Effector CD8-positive, alpha-beta T cell (primary cell): ENCODE measurements at places on chromosomes 5 and 9.

- DNase-seq: no peak
These were observed 41.5 kb downstream of the FOXI1 start for GRCh38 chr5:170147051-170147752.

DNA sequence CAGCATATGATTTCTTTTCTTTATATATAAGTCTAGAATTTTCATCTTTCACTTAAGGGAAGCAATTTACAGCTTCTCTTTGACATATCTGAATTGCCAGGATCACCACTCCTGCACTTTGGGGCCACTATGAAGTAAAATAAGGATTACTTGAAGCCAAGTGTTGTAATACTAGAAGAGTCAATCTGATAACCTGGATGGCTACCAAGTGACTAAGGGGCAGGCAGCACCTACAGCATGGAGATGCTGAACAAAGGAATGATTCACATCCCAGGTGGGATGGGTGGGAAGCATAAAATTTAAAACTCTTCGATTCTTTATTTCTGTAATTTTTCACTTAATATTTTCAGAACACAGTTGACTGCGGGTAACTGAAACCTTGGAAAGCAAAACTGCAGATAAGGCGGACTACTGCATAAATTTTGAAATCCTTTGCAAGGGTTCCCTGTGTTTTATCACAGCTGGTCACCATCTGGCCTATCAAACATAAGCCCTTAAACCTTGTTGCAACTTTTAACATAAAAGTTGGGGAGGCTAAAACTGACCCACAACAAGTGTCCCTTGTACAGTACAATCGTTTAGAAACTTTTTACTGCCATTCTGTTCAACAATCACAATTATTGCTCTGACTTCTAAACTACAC, 31.2 kb downstream of the NR3C1 start:
- DNase-seq: no peak

- DNase-seq: no peak
These were observed 2.9 kb downstream of the NDUFS6 start for GRCh38 chr5:1804001-1804690.

DNA sequence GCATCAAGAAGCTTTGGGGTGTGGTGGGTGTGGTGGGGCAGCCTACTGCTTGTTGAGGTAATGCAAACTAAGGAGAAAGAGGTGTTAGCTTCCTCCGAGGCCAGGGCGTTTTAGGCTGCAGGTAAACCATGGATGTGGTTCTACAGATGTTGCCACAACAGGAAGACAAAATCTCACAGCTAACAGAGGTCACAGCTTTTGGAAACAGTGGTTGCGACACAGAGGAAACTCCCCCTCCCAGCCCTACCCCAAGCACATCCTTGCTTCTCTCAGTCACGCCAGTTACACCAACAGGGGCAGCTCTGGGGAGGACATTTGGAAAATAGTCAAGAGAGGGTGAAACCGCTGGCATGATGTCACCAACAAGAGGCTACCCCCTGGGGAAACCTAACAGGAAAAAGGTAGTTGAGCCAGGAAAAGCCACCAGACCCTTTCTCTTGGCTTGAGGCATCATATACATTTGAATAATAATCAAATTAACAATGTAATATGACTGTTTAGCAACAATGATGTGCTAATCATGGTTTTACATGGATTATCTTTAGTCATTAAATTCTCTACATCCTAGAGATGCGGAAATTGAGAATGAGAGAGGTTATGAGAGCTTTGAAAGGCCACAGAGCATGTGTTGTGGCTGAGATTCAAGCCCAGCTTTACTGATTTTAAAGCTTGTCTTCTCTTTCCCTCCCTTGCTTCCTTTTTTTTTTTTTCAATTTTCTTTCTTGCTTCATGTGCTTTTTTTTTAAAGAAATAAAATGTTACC, 82.2 kb upstream of the IL12B start:
- DNase-seq: peak; percentile 16

- DNase-seq: no peak
These were observed 15.7 kb downstream of the SEMA4D start for GRCh38 chr9:89482056-89482851.

DNA sequence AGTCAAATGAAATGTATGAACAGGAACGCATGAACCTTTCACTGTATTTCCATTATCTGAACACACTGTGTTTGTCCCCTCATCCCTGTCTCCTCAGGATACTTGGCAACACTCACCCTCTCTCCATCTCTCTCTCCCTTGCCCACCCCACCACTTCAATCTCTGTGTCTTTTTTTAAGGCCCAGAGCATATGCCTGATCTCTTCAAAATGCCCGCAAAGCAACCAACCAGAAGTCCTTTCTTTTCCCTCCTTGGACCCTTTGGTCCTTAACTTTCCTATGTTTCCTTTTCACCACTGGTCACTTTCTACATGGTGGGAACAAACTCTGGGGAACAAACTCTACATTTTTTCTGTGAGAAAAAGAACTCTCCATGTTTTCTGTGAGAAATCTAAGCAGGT, 3.2 kb upstream of the IRF1 start:
- no peak for DNase-seq

GRCh38 chr9:4967523-4967922, 17.5 kb upstream of the JAK2 start:
- DNase-seq: no peak

GRCh38 chr5:57082441-57083067, 91.3 kb upstream of the GPBP1 start:
- no peak for DNase-seq

- DNase-seq: no peak
These were observed 4.3 kb upstream of the AHRR start for GRCh38 chr5:317086-317811.

DNA sequence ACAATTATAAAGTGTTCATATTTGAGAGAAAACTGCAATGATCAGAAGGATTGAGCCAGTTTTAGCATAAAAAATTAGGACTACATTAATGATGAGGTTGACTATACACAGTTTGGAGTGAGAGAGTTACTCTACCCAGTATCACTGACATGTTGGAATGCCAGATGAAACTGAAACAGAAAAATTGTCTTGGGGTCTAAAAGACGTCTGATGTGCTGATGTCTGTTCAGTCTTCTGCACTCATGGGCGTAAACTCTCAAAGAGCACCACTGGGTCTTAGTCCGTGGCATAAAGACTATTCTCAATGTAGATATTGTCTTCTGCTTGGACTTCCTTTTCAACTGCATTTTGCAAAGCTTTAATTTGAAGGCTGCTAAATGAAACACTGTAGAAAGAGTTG, 29.5 kb downstream of the HAVCR1 start:
- DNase-seq: no peak

DNA sequence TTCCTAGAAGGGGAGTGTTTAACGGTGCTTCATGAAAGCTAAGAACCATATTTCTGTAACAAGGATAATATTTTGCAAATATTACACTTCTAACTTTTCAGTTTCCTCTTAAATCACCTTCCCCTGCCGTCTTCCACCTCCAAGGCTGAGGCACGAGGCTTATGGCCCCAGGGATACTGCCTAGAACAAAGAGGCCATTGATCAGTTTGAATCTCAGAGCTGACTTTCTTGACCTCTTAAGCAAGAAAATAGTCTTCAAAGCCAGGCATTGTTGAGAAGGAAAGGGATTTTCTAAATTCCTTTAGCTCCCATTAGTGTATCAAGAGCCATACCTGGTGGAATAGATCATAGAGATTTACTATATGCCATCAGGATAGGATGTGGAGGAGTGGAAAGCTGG, 566.2 kb downstream of the BNC2 start:
- DNase-seq: no peak

DNA sequence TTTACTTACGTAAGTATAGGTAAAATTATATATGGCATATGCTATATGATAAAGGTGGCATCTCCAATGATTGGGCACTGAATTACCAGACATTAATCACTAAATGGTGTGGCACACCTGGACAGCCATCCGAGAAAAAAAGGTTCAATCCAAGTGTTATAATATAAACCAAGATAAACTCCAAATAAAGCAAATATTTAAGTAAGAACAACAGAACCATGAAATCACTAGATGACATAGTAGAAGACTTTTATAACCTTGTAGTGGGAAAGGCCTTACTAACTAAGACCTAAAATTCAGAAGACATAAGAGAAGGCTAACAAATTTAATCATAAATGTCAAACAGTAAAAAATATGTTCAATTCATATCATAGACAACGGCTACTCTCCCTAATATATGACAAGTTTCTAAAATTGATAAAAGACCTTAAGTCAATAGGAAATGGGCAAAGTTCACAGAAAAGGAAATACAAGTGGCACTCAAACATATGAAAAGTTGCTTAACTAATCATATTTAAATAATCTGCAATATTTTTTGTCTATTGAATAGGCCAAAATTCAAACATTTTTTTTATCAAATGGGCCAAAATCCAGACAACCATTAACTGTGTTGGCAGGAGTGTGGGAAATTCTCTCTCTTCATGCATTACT, 55.1 kb downstream of the ELOVL7 start:
- DNase-seq: no peak

DNA sequence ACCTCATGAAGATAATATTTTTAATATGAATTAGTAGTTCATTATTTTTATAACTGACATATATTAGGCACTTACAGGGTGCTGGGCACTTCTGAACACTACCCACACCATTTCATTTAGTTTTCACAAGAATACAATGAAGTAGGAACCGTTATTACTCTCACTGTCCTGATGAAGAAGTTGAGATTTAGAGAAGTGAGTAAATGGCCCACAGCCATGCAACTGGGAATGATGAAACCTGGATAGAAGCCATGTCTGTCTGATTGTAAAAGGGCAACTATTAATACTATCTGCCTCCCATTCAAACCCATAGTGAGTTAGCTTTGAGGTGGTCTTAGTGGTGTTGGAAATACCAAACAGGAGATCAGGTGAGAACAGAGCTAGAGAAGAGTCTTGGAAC, 29.6 kb upstream of the OTULINL start:
- DNase-seq: no peak

DNA sequence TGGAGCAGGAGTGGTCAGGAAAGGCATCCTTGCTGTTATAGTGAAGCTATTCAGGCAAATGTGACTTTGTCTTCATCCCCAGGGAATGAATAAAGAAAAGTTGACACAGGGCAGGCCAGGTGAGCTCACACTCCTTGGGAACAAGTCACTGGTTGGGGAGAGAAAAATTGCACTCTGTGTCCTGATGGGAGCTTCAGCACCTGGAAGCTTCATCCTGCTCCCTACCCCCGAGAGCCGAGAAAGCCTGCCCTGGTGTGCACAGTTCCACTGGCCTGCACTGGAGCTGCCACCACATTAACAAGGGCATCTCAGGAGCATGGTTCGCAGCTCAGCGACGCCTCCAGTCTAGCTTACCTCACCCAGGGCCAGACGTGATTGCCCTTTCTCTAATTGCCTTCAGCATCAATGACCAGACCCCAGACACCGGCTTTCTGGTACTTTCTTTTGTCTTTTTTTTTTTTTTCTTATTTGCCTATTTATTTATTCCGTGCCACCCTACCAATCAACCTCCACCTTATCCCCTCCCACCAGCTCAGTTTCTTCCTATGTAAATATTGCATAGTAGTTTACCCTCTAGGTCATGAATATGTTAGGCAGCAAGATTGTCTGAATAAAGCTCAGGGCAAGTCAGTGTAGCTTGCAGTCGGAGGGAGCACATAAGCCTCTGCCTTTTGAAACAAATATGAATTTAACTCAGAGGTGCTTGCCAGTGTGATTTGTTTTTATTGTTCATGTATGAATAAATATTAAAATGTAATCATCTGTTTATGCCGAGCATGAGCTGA, 87.4 kb downstream of the DOCK2 start:
- no peak for DNase-seq

- DNase-seq: peak; percentile 12
These were observed 373.3 kb upstream of the SEMA6A start for GRCh38 chr5:116947691-116948528.

- DNase-seq: no peak
These were observed 103.0 kb upstream of the MAMDC2 start for GRCh38 chr9:69940674-69941073.

GRCh38 chr9:73575101-73576060, 423.7 kb downstream of the ANXA1 start:
- no peak for DNase-seq

DNA sequence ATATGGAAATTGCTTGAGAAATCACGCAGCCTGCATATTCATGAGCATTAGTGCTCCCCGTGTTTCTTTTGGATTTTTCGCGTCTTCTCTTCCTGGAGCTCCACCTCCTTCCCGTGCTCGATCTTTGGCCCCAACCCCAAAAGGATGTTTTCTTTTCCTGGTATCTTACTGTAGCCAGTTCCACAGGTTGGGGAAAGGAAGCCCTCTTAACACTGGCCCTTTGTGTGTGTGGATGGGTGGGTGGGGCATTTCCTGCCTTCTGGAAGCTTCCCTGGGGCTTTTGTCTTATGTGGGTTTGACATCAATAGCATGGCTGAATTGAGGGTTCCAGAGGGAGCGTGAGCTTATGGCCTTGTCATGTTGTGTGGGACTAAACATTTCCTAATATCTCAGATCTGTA, 21.9 kb downstream of the STXBP1 start:
- DNase-seq: no peak

DNA sequence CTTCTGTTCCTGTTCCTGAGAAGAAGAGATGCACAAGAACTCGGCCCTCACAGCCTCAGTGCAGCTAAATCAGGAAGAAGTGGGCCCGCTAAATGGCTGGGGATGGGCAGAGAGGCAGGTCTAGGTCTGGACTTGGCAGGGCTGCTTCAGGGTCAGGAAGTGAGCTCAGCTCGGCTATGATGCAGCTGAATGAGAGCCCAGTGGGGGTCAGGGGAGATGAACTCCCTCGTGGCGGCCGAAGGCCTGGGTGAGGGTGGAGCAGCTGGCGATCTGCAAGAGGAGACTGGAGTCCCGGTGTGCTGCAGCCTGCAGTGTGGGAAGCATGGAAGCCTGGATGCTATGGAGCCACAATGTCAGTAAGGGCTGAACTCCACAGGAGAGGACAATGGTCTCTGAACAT, 466.2 kb downstream of the SPOCK1 start:
- no peak for DNase-seq

- DNase-seq: peak; percentile 49
These were observed 207.9 kb downstream of the C9orf50 start for GRCh38 chr9:129412814-129413536.
